ENCODE measurements at places on chromosomes 2 and 18.

GRCh38 chr18:26091047-26091630, 726 bp upstream of the SS18 start:
- no peak for DNase-seq

- DNase-seq, result no peak
Observed at GRCh38 chr2:130808482-130809268, 28.0 kb upstream of the ARHGEF4 start.

- DNase-seq, result no peak
Observed at GRCh38 chr2:12813166-12813565, 96.4 kb downstream of the TRIB2 start.

GRCh38 chr2:42217914-42218313, 48.8 kb downstream of the EML4 start:
- DNase-seq, result no peak
